ENCODE measurements at places on chromosomes 6 and 20.

GRCh38 chr20:13317439-13317838, 96.4 kb downstream of the ISM1 start:
- no peak for DNase-seq

GRCh38 chr6:122369536-122369935, 29.9 kb upstream of the HSF2 start:
- DNase-seq: no peak

DNA sequence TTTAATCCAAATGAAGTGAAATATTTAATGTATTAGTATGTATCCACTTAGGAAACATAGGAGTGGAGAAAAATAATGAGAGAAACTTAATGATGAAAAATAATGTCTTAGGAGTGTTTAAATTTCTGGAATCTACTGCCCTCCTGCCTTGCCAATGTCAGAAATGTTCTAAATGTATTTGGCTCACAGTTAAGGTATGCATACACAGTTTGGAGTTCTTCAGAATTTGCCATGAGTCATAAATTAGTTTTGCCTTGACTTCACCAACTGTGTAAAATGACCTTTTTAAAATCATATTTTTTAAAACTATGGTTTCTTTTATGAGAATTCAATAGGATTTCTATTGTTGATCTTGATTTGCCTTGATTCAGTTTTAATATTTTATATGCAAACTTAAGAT, 191.7 kb upstream of the HSF2 start:
- DNase-seq: no peak

DNA sequence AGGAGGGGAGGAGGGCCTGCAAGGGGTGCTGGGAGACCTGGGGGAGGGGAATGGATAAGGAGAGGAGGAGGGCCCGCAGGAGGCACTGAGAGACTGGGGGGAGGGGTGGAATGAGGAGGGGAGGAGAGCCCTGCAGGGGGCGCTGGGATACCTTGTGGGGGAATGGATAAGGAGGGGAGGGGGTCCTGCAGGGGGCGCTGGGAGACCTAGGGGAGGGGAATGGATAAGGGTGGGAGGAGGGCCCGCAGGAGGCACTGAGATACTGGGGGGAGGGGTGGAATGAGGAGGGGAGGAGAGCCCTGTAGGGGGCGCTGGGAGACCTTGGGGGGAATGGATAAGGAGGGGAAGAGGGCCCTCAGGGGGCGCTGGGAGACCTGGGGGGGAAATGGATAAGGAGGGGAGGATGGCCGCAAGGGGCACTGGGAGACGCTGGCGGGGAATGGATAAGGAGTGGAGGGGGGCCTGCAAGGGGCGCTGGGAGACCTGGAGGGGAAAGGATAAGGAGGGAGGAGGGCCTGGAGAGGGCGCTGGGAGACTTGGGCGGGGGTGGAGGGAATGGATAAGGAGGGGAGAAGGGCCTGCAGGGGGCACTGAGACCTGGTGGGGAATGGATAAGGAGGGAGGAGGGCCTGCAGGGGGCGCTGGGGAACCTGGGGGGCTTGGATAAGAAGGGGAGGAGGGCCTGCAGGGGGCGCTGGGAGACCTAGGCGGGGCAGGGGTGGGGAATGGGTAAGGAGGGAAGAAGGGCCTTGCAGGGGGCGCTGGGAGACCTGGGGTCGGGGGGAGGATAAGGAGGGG, 1.3 kb upstream of the CTCFL start:
- no peak for DNase-seq

DNA sequence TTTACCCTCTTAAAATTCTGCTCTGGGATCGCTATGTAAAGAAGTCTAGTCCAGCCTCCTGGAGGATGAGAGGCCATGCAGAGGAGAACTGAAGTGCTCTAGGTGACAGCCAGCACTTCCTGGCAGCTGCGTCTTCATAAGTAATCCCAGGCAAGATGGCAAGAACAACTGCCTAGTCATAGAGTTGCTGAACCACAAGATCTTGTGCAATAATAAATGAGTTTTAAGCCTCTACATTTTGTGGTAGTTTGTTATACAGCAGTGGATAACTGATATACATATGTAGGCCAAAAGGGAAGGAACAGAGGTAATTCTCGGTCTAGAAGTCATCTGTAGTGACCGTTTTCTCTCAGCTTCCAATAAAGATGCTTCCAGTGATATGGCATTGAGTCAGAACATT, 103.8 kb upstream of the FLRT3 start:
- DNase-seq: no peak

DNA sequence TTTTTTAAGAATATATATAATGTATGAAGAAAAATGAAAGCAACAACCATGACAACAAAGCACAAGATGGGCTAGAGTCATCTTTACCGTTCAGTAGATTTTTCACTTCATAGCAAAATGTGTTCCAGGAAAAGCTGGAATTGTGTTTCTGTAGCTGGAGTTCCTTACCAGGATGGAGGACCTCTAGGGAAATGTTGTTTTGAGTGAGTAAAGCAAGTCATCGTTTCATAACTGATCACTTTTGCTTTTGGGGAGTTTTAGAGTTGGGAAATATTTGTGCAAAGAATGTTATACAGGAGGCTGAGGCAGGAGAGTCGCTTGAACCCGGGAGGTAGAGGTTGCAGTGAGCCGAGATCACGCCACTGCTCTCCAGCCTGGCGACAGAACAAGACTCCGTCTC, 151.6 kb downstream of the SASH1 start:
- no peak for DNase-seq

GRCh38 chr20:54079652-54080051, 9.3 kb upstream of the BCAS1 start:
- no peak for DNase-seq
